ENCODE measurements at places on chromosomes 3 and 15.

DNA sequence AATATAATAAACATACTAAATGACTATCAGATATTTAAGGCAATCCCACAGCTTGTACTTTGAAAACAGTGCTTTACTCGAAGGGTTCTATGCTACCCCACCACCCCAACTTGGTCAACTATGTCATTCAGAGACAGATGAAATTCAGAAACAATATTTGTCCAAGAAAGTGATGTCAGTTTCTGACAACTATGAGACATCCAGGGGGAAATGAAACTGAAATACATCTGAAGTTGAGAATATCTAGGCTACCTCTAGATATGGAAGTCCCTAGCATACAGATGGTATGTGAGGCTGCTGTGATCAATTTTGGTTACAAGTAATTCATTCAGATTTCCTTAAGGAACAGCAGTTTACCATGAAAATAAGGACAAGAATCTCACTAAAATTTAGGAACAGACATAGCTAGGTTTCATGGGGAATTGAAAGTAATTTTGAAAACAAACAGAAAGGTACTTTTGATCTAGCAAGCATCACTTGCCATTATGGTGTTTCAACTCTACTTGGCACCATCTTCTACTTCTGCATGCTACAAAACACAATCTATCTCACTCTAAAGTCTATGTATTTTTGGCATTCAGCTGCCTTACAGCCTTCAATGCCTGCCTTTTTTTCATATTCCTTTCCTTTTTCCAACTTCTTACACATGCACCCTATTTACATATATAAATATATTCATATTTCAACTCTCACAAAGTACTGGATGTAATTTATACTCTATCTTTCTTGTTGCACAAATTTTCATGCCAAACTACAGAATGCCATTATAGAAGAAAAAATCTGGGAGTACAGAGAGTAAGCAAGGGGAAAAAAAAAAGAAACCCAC, 21.7 kb downstream of the ATG3 start:
- no peak for DNase-seq

- no peak for DNase-seq
These were observed 39.6 kb downstream of the CCDC54 start for GRCh38 chr3:107416886-107417285.

DNA sequence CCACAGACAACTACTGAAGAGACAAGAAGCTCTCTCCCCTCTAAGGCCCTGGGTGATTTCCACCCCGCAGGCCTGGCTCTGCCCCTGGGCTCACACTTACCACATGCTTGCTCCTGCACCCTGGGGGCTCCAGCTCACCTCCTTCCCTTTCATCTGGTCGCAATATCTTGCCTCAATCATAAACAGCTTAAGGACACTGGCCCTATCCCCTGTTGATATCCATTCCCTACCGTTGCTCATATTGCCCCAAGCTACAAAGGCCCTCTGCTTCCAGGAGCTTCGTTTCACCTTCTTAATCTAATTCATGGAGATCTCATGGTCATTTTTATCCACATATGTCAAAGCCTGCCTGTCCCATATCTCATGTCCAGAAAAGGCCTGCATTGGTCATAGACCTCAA, 46.0 kb upstream of the TSEN2 start:
- no peak for DNase-seq

DNA sequence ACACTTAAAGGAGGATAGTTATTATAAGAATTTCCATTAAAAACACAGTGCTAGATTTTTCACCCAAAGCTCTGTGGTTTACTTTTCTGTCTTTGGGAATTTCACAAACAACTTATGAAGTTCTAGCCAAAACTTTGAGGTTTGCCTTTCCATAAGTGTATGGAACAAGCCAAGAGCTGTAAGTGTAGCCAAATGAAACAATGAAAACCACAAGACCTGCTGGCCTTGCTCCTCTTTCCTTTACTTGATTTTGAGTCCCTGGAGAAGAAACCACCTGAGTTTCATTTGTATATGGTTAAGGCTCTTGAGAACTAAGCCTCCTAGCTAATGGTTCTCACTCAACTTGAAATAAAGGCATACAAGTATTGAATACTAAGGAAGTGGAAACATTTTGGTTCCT, 365.3 kb upstream of the EPHA3 start:
- peak; percentile 47 for DNase-seq

DNA sequence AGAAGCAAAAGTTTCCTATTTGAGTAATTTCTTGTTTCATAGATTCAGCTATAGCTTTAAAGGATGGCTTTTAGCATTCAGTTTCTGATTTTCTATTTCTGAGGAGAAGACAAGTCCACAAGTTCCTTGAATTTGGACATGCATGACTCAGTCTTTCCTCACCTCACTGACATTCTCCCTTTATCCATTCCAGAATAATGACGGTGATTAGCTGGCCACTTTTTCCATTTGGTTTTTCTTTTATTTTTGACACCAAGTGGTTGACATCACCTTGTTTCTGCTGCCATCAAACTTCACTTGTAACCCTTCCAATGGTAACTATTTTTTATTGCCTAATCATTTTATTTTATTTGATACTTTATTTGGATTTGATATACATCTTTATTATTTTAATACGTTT, 404.4 kb upstream of the KCNMB2 start:
- peak; percentile 48 for DNase-seq
